ENCODE measurements at places on chromosomes 7 and 10.

- no peak for DNase-seq
Measured at GRCh38 chr7:151491859-151492258, 27.8 kb downstream of the RHEB start.

DNA sequence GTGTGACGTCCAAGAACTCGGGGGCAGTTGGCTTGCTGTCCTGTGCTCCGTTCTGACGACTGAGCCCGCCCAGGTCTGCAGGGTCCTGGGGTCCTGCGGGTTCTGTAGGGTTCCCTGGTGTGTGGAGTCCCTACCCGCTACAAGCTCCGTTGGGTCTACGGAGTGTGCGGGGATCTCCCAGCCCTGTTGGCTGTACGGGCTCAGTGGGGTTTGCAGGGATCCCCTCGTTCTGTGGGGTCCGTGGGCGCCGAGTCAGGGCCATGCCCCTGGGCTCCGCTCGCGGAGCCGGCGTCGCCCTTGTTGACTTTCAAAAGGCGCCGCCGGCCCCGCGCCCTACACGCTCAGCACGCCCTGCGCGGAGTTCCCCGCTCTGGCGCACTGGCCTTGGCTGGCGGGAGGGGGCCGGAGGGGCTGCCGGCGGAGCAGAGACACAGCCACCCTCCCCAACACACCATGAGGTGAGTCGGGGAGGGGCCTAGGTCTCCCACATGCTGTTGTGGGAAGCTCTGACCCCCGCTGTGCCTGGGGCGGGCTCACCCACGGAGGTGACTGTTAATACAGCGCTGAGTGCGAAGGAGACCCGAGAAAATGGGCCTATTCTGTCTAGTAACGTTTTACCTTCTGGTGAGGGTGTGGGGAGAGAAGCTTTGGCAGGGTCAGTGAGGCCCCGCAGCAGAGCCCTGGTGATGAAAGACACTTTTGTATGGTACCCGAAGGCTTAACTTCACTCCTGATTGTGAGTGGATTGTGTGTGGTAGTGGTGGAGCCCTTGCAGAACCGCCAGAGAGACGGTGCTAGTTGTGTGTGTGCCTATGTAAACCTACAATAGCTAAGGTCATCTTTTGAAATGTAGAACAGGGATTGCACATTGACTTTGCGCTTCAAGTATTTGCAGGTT, 8.1 kb downstream of the TASOR2 start:
- peak; percentile 53 for DNase-seq

DNA sequence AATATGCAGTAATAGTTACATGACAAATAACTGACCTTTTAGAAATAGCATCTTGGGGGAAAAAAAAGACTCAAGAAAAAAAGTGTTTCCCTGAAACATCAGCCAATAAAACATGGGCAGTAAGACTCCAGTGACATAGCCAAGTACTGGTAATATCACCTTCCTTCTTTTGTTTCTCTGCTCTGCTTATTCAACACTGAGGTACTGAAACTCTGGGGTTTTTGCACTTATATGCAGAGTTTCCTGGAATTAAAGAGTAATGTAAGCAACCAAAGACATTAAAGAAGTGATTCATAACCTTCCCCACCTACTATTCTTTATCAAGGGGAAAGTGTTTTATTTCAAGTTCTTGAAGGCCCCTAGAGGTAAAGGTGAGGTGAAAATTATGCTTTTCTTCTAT, 414.5 kb downstream of the GRM8 start:
- DNase-seq = no peak

- DNase-seq = no peak
Measured at GRCh38 chr10:1166101-1166827, 110.1 kb downstream of the WDR37 start.

GRCh38 chr10:112510384-112510783, 63.4 kb downstream of the VTI1A start:
- DNase-seq = no peak

DNA sequence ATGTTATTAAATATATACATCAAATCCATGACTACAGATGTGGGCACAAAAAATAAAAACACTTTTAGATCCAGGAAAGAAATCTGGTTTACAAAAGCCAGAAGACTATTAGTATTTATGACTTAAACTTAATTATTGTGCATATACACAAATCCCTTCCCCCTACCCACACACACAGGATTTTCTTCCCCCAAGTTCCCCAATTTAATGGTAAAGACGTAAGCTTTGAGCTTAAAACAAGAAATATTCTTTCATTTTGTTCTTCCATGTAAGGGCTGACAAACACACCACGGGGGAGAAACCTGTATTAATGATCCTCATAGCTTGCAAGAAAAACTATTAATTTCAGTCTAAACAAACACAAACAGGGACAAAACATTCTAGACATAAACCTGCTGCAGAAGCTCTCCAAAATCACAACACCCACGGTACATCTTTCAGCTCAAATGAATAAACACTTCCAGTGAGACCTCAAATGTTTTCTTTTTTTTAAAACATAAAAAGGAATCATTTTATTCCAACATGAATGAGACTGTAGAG, 28.5 kb downstream of the OSBPL3 start:
- DNase-seq = no peak

GRCh38 chr10:58857251-58857805, 319.1 kb upstream of the PHYHIPL start:
- no peak for DNase-seq

DNA sequence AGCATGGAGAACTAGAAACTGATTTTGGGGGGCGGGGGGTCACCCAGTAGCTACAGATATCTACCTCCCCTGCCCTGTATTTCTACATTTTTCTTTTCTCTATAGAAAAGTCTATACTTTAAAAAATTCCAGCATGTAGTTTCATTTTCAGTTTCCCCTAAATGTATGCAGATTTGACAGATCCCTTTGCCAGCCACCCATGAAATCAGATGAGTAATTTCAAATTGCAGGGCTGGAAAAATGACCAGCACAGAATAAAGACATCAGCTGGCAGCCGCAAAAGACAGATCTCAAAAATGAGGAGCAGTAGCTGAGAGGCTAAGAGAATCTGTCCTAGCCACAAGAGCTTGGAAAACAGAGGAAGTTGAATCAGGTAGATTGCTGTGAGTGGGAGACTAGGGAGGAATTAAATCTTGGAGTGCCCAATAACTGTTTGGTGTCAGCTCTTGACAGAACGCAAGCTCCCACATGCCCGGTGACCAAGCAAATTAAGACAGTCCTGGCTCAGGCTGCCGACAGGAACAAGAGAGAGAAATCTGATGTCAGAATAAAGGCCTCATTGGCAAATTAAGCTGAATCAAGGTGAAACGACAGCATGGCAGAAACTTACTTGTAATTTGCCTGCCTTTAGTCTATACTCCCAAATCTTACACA, 24.5 kb downstream of the ADRB1 start:
- DNase-seq = no peak

GRCh38 chr7:24739306-24739705, 18.0 kb downstream of the GSDME start:
- no peak for DNase-seq

DNA sequence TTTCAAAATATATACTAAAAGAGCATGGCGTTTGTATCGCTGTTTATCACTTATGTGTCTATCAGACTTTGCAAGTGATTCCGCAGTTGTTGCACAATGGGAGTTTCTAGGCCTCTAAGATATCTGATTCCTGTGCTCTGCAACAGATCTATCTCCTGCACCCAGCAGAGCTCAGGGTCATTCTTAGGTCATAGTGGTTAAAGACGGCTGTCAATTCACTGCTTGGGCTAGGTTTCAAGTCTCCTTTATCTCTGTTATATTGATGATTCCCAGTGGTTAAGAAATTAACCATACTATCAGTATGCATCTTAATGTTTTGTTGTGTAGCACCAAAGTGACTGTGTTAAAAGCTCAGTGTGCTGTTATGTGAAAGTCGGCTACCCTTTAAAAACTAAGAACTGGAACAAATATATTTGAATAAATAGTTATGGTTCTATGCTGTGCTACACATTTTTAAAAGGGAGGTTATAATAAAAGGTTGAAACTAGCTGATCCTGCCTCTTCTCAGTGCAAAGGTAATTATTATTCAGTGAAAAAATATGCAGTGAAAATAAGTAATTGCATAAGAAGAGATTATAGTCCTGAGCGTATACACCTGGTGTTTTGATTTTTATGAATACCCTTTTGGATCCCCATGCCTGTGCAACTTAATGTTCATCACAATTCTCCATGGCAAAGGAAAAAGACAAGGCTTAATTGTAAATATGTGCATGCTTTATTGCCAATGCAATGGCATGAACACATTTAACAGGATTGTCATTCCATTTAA, 24.0 kb downstream of the HOXA1 start:
- no peak for DNase-seq

- DNase-seq = no peak
Measured at GRCh38 chr7:114689406-114689805, 232.5 kb upstream of the MDFIC start.

GRCh38 chr7:154475864-154476263, 423.7 kb downstream of the DPP6 start:
- DNase-seq = no peak

- DNase-seq = no peak
Measured at GRCh38 chr7:88040694-88041093, 106.6 kb downstream of the ADAM22 start.

- no peak for DNase-seq
Measured at GRCh38 chr10:51367127-51367526, 292.8 kb downstream of the PRKG1 start.

GRCh38 chr10:120455004-120455403, 2.0 kb upstream of the PLPP4 start:
- no peak for DNase-seq

DNA sequence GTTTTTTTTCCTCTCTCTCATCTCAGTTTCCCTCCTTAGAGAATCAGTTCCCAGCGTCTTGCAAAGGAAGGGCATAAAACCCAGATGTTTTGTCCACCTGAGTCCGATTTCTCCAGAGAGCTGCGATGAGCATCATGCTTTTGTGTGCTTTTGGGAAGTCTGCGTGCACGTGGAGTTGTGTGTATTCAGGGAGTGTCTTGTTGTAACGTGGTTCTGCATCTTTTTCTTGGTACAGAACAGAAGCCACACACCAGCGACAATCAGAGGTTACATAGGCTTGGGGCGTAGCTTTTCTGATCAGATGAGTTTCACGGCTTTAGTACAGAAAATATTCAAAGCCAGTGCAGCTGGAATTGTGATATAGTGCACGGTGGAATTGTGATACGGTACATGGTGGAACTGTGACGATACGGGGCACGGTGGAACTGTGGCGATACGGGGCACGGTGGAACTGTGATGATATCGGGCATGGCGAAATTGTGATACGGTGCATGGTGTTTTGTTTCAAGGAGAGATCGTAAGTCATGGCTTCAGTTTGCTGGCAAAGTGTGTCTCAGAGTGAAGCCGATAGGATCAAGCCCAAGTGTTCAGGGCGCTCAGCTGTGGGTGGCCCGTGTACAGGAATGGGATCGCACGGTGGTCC, 32.8 kb downstream of the FOXK1 start:
- no peak for DNase-seq

GRCh38 chr7:37920849-37921805, 687 bp downstream of the EPDR1 start:
- DNase-seq = no peak

DNA sequence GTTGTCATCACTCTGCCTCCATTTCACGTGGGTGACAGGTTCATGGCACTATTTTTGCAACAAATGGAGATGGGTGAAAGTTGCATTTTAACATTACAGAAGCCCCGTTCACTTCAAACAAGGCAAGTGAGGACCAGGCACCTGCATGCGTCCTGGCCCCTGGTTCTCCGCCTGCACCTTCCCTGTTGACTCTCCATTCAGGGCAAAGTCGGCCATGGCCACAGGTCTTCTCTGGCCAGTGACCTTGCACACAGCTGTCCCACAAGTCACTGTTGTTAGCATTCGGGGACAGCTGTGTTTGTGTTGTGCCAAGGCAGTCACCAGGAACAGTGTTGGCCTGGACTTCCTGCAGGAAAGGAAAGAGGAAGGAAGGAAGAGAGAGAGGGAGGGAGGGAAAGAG, 554.9 kb downstream of the TCERG1L start:
- DNase-seq = no peak

- DNase-seq = peak; percentile 69
Measured at GRCh38 chr10:70528741-70529362, 50.3 kb downstream of the PALD1 start.

DNA sequence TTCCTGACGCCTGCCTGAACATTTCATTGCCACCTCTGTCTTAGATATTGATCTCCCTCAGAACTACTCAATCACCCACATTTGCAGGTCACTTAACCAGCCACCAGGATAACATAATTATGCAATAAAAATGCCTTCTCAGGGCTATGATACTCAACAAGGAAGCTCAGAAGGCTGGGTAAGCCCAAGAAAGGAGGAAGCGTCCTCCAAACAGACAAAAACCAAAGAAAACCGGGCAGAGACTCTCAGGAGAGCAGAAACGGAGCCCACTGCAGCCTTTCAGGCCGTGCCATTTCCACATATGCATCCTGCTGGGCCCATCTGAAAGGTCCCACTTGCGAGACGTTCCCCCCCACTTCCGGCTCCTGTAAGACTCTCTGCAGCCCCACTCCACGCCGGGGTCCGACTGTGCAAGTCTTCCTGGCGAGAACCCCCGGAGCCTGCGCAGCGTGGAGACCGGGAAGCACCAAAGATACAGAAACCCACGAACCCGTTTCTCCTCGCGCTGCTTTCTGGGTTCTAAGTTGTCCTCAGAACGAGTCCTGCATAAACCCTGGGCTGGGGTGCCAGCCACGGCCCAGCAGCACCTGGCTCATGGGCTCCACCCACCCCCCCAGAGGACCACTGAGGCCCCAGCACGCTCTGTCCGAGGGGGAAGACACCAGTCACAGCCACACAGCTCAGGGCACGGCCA, 83.7 kb downstream of the DIP2C start:
- DNase-seq = peak; percentile 52

DNA sequence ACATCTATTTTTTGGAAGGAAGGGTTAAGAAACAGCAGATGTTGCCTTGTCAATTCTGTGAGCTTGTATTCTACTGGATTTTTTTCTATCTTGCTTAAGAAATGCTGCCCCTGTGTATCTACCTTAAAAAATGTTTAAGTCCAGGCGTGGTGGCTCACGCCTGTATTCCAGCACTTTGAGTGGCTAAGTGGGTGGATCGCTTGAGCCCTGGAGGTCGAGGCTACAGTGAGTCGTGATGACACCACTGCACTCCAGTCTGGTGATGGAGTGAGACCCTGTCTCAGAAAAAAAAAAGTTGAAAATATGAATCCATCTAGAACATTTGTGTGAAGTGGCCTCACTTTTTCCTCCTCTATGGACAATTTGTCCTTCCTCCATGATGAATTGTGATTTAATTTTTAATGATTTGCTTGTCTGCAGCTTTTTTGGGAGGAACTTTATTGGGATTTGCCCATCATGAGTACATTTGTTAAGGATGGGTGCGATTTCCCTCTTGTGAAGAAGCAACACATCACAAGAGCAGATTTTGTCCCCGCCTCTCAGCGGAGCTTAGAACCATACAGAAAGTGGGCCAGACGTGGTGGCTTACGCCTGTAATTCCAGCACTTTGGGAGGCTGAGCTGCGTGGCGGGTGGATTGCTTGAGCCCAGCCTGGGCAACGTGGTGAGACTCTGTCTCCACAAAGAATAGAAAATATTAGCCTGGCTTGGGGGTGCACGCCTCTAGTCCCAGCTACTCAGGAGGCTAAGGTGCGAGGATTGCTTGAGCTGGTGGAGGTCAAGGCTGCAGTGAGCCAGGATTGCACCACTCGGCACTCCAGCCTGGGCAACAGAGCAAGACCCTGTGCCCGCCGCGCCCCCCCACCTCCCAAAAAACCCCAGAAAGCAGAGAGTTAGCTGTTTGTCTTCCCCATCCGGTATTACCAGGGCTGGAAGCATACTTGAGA, 57.7 kb downstream of the DNAJB6 start:
- no peak for DNase-seq

GRCh38 chr7:151404216-151405011, 5.4 kb downstream of the WDR86 start:
- DNase-seq = no peak
